Hepatocyte (in vitro differentiated cells): ENCODE measurements at places on chromosomes 4 and X.

- DNase-seq: no peak
Observed at GRCh38 chrX:124208660-124209059, 123.8 kb upstream of the TEX13D start.

DNA sequence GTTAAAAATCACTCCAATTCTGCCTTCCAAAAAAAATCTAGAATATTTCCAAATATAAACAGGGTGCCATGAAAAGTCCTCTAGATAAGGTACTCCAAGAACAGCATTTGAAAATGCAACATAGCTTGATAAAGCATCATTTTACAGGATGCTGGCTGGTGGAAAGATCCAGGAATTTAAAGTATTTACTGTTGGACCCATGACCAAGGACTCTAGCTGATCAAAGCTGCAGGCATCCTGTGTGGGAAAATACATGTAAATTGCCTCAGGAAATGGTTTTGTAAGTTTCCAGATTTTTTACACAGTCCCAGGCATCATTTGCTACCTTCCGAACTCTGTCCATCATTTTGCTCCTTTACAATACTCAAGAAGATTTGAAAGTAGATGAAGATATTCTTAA lies 164.4 kb downstream of the GRIA3 start:
- no peak for DNase-seq

- no peak for DNase-seq
Observed at GRCh38 chrX:65987811-65988210, 52.1 kb downstream of the VSIG4 start.

GRCh38 chrX:2499507-2499906 lies 1.3 kb downstream of the DHRSX start:
- DNase-seq: no peak

DNA sequence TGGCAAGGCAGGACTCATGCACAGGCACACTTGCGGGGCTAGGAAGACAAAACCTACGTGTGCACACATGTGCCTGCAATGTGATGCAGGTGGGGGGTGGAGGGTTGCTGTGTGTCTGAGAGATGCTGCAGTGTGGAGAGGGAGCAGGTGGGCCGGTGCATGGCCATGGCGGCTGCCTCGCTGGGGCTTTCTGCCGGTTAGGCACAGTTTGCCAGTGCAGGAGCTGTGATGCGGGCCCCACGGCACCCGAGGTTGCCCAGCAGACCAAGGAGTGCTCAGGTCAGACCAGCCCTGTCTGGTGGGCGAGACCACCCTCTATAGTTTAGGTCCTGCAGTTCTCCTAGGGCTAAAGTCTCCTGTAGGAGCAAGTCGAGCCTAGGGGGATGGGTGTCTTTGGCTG lies 4.4 kb upstream of the AFM start:
- DNase-seq: no peak
